Left renal pelvis (tissue), 4 donors: ENCODE measurements at places on chromosomes 4 and X. TPM values are rescaled to one million over a fixed set of nuclear protein-coding genes. Genes with fewer than 3 reads are reported as not detected.

The FLNA gene
- 433 TPM for polyA plus RNA-seq

The DCLK2 gene
- 13.4 TPM for polyA plus RNA-seq

The TCEAL8 gene
- polyA plus RNA-seq: 127 TPM

The PIR gene
- polyA plus RNA-seq: 4.4 TPM

The ARHGAP36 gene
- 0.06 TPM for polyA plus RNA-seq

The UNC5C gene
- 36.3 TPM for polyA plus RNA-seq

The UCP1 gene
- polyA plus RNA-seq: not detected

GRCh38 chrX:136262243-136262642 lies 11.0 kb upstream of the MAP7D3 start:
- no peak for DNase-seq

DNA sequence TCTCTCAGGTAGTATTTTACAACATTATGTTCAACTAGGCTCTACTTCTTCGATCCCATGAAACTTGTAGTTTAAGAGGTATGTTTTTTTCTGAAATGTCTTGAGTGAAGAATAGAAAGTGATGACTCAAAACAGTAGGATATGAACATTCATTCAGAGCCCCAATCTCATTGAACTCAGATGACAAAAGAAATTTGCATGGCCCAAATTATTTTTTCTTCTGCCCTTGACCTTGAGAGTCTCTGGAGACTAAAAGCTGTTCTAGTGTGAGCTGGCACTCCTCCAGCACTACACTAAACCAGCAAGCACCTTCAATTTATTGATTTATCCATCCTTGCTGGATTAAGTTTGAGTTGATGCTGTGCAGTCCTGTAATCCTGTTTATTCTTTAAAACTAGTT lies 4.0 kb downstream of the DCLK2 start:
- no peak for DNase-seq

DNA sequence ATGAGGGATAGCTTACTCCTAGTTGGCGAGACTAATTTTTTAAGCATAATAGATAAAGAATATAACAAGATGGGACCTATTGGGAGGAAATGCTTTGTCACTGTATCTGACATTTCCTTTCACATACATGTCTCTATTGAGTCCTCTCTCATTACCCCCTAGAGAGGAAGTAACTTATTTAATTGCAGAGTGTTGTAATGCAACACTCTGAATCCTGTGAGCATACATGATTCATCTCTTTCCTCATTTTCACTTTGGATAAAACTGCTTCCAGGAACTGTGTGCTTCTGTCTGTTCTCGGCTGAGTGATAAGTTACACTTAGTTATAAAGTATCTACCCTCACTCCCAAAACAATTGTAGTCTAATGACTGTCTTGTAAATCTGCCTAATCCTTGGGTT lies 266.1 kb upstream of the ANXA10 start:
- DNase-seq: no peak

GRCh38 chrX:69131886-69132285 lies 33.4 kb downstream of the PJA1 start:
- DNase-seq: no peak

DNA sequence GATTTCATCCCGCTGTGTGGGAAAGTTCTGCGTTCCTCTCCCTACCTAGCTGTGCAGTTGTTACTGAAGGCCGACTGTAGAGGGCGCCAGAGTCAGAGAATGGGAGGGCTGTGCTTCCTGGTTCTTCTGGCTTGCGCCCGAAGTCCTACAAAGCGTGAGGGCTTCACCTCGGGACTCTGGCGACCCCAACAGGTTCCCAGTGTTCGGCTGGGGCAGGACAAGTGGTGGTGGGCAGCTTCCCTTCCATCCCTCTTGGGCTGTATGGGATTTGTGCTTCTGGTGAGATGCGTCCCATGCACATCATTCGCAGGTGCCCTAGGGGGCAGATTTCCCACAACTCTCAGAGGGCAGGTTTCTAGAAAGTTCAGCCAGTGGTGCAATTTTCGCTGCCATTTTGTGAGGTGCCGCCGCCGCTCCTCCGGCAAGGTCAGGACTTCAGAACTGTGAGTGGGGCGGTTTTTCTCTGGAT lies 27.3 kb downstream of the CT45A1 start:
- peak; percentile 1 for DNase-seq

GRCh38 chr4:74092957-74093356 lies 6.0 kb downstream of the CXCL2 start:
- no peak for DNase-seq

DNA sequence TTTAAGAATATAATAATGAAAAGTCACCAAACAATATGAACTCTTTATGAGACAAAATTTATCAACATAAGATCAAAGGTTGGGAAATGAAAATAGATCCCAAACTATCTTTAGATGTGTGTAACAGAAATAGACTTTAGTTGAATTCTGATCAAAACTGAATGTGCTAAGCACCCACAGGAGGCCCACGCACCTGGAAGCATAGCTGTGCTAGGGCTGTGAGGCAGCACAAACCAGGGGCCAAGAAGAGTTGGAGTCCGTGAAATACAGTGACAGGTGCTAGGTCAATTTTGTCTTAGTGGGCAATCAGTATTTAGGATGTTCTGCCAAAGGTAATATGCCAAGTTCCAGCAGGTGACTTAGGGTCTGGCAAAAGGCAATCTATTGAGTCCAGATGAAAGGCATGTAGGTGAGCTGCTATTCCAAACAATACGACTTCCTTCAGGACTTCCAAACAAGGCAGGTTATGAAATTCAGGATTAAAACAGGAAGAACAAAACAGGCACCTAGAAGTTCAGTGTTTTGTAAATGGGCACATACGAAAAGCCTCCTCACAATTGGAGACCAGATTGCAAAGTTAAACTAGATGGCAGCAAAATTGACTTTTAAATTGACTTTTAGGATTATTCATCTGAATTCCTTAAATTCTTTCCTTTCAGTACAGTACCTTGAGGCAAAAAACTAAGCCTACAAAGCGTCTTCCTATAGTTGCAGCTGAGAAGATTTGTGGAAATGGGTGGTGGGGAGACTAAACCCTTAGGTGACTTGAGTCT lies 4.7 kb upstream of the PCDH18 start:
- no peak for DNase-seq

DNA sequence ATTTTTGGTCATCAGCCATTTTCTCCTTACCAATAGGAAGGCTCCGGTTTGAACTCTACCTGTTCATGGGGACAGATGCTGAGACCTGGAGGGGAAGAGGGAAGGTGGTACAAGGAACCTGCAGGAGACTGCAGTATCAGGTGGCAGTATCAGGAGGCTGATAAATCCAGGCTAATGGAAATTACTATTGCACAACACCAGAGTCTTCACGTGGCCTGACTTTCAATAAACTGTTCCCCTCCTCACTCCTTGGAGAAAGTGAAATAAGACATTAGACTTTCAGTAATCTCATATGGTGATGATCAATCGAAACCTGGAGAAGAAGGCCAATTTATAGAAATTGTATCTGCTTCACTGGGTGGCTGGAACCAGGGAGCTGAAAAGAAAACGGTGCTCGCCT lies 46.2 kb upstream of the BCOR start:
- DNase-seq: no peak

DNA sequence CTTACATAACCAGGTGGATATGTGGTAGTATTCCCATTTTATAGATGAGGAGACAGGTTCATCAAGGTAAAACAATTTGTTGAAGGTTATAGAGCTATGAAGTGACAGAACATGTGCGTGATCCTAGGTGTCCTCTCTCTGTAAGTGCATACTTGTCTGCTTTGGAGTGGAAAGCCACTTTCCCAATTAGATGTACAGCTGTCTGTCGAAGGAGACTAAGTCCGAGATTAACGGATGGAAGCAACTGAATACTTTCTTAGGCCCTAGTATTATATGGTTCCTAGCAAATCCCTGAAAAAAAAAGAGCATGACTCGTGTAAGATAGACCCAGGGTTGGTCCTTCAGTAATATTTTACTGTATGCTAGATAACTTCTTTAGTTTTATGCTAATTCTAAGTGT lies 19.7 kb downstream of the TMEM131L start:
- no peak for DNase-seq

- DNase-seq: no peak
Measured at GRCh38 chrX:18793601-18794089, 86.2 kb downstream of the PPEF1 start.

DNA sequence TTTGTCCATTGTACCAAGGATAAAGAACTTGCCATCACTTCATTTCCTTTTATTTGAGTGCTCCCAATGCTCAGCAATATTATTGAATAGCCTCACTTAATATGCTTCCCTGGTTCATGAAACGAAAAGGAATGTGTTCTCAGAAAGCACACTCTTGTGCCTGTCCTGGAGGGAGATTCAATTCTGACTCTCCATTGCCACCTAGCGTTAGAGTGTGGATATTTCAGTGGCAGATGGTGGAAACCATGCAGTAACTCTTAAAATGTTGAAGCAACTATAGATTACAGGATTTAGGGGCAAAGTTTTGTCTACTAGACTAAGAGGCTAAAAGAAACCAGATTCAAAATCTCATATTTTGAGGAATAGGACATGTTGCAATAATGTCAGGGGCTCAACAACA lies 36.0 kb downstream of the GAB3 start:
- no peak for DNase-seq

DNA sequence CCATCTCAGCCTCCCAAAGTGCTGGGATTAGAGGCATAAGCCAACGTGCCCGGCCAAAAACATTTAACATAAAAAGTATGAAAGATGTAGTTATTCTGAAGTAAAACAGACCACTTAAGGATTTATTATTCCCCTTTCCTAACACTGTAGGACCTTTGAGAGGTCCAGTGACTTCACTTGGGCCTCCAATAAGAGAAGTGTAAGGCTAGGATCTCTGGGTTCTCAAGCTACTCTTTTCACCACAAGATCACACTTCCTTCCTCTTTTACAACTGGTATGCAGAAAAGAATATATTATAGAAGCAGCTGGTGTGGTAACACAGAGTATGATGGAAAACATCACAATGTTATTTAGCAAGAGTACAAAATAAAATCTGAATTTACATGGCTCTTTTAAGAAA lies 30.2 kb upstream of the CCNG2 start:
- DNase-seq: no peak

DNA sequence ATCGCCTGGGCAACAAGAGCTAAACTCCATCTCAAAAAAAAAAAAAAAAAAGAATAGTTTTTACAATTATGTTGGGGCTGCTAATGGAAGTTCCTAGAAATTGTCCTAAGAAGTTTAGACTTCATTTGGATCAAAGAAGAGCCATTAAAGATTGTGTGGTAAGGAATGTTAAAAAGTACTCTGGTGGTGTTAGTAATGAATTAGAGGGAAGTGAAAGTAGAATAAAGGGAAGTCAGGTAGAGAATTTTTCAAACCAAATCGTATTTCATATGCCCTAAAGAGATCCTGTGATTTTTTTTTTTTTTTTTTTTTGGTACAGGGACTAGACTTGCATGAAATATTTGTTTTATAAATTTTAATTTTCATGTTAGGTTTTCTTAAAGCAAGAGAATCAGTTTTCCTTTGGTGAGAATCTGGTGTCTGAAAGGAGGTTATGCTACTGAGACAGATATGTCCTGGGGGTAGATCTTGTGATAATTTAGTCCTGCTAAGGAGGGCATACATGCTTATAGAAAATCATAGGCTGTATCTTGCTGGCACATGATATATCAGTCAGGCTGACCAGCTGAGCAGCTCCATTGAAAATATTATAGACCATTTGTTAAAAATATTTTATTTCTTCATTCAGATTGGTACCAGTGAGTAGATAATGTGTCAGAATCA lies 10.7 kb downstream of the SEC24B start:
- no peak for DNase-seq

GRCh38 chr4:96162636-96163035 lies 322.7 kb downstream of the PDHA2 start:
- DNase-seq: no peak

DNA sequence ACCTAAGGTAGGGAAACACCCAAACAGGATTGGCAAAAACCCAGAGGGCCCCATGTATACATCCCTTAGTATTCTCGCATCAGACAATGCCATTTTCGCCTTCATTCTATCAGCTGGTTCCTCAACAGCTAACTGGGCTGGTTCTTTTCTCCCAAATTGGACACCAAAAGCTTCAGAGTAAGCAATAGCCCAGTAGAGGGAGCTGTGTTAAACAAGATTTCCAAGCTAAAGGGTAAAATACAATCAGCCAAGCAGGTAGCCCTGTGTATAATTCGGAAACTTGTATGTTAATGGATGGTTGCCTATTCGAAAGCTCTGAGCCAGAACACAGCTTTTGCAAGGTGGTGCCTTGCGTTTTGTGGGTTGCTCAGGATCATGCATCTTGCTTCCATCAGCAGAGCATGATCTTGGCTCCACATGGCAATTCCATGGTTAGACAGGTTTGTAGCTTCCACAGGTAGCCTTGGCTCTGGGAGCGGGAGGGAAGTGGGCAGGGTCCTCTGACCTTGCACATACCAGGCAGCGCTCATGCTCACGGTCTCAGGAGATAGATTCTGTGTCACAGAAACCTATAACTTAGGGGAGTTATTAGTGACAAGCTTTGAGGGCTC lies 115.2 kb upstream of the LNX1 start:
- DNase-seq: no peak

- DNase-seq: no peak
Measured at GRCh38 chr4:24880186-24880585, 32.7 kb downstream of the CCDC149 start.

GRCh38 chrX:52990848-52991247 lies 32.5 kb upstream of the FAM156A start:
- no peak for DNase-seq
